Upper lobe of right lung (tissue), 1 donor: ENCODE measurements at places on chromosomes 7 and 10.

DNA sequence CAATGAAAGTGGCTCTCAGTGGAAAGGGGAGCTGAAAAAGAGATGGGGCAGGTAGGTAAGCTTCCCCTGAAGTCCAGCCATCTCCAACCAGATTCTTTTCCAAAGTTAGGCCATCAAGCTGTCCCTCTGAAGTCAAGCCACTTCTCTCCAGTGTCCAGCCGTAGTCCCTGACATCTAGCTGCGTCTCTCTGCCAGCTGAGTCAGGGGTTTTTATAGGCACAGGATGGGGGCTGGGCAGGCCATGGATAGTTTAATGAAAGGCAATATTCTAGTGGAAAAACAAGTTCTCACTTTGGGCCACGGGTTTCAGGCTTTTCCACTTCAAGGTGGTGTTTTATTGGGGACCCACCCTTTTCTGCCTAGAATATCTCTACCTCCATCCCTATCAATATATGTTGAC lies 36.8 kb downstream of the AVL9 start:
- no peaks in the 10 kb centered on the region for H3K27me3 ChIP-seq
- H3K27ac ChIP-seq, result no peak overlapping the region
- no peak overlapping the region for H3K4me3 ChIP-seq

DNA sequence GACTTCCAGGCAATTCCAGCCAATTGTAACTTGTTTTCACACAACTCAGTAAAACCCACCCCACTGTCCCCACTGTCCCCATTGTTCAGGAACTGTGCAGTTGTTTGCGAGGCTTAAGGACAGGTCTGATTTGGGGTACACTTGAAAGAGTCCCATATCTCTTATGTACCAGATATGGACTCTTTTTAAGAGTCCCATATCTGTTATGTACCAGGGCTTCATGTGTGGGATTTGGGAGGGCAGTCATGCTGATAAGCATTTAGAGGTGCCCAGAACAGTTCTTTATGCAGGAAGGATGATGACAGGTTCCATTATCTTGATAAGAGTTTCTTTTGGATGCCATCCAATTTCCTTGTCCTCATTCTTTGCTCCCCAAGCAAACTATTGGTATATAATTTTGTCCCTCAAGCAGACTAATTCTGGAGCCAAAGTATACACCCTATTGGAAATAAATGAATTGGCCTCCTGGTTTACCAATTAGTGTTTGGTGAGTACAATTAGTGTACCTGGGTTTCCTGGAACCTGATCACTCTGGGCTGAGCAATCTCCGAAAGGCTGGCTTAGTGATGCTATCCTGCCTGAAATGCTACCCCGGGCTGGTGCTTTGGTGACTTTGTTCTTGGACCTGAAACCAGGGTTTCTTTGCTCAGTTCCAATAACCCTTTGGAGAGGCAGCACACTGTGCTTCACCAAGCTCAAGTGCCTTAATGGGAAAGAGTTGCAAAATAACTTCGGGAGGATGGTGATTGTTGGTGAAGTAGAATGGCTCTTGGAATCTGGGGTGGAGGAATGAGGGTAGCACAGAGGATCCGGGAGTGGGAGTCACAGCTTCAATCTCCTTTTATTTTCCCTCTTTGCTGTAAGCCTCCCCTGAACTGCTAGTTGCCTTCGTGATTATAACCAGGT lies 6.2 kb upstream of the DMBT1 start:
- H3K4me3 ChIP-seq, result no peak overlapping the region
- no peaks in the 10 kb centered on the region for H3K27me3 ChIP-seq
- no peaks in the 10 kb centered on the region for H3K36me3 ChIP-seq

- no peak for DNase-seq
- H3K36me3 ChIP-seq, result no peaks in the 10 kb centered on the region
- peaks cover 13% of the 10 kb centered on the region for H3K4me1 ChIP-seq
- no peaks in the 10 kb centered on the region for H3K27me3 ChIP-seq
Observed at GRCh38 chr10:94412449-94412848, 10.1 kb downstream of the TBC1D12 start.

DNA sequence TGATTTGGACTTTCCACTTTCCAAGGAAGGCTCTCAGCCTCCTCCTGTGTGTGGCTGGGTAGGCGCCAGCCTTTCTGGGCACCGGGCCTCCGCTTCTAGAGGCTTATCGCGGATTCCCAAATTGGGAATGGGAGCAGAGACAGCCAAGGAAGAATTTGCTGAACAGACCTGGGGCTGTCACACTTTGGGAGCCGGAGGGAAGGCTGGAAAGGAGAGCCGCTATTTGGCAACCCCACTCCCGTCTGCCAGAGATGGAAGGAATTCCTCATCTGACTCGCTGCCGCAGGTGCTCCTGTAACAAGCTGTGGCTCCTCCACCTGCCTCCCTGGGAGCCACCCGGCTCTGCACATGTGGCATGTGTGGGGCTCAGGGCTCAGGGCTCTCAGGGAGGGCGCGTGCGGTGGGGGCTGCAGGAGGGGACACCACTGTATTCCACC lies 50.8 kb upstream of the ECHDC3 start:
- H3K27ac ChIP-seq, result no peak overlapping the region
- H3K4me1 ChIP-seq, result peaks cover under 1% of the 10 kb centered on the region

GRCh38 chr7:101087334-101088068 lies 2.2 kb downstream of the TRIM56 start:
- H3K4me1 ChIP-seq, result peaks cover 26% of the 10 kb centered on the region
- H3K27ac ChIP-seq, result no peak overlapping the region
- DNase-seq, result no peak
- H3K4me3 ChIP-seq, result no peak overlapping the region
- no peaks in the 10 kb centered on the region for H3K27me3 ChIP-seq
- peaks cover 24% of the 10 kb centered on the region for H3K36me3 ChIP-seq

GRCh38 chr7:131699323-131699722 lies 142.9 kb upstream of the PODXL start:
- H3K36me3 ChIP-seq, result no peaks in the 10 kb centered on the region
- no peak for DNase-seq
- no peak overlapping the region for H3K4me3 ChIP-seq
- no peaks in the 10 kb centered on the region for H3K27me3 ChIP-seq

- no peak overlapping the region for H3K4me3 ChIP-seq
- DNase-seq, result no peak
- H3K27ac ChIP-seq, result no peak overlapping the region
- H3K36me3 ChIP-seq, result no peaks in the 10 kb centered on the region
- H3K4me1 ChIP-seq, result peaks cover 18% of the 10 kb centered on the region
Observed at GRCh38 chr7:47154791-47155190, 427.1 kb downstream of the TNS3 start.

- no peak overlapping the region for H3K27ac ChIP-seq
- no peak for DNase-seq
- H3K36me3 ChIP-seq, result no peaks in the 10 kb centered on the region
- H3K4me1 ChIP-seq, result no peaks in the 10 kb centered on the region
- H3K4me3 ChIP-seq, result no peak overlapping the region
- no peaks in the 10 kb centered on the region for H3K27me3 ChIP-seq
Observed at GRCh38 chr10:117969592-117969991, 77.1 kb downstream of the RAB11FIP2 start.
